ENCODE measurements at places on chromosomes 4 and X.

DNA sequence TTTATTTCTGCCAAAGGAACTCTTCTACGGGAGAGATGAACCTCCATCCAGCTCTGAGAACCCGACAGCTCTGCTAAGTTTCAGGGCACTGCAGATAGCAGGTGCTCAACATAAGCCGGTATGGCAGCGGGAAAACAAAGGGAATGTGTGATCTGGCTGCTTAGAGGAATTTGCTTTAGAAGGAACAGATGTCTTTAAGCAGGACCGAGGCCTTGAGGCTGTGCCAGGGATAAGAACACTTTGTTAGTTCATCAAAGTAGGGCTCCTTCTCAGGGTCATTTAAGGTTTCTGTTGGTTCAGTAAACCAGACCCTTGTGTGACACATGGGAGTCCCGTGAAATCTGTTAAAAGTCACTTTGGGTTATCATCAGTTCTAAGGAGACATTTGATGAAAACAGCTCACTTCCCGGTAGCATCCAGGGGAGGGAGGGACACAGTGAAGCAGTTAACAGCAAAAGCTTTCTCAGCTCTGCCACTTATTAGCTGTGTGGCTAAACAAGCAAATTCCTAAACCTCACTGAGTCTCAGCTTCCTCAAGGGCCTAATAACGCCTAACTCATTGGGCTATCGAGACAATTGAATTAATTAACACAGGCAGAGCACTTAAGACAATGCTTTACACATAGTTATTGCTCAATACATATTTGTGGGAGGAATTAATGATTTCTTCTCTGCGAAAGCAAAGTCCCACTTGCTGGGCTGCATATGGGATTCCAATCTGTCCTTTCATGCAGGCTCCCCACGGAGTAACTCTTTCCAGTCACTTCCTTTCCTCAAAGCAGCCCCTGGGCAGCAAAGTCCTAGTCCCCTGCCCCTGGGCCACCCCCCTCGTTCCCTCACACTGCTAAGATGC is 2.9 kb upstream of the FTSJ1 start:
- DNase-seq, result no peak

- no peak for DNase-seq
Measured at GRCh38 chr4:81346719-81347118, 125.0 kb downstream of the RASGEF1B start.

DNA sequence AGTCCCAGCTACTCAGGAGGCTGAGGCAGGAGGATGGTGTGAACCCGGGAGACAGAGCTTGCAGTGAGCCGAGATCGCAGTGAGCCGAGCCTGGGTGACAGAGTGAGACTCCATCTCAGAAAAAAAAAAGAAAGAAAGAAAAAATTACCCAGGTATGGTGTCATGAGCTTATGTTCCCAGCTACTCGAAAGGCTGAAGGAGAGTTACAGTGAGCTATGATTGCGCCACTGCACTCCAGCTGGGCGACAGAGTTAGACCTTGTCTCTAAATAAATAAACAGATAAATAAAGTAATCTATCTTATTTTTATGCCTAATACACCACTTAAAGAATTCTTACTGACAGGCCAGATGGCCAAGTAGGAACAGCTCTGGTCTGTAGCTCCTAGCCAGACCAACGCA is 73.0 kb downstream of the SLC39A8 start:
- DNase-seq, result no peak

GRCh38 chrX:7351926-7352325 is 204.0 kb upstream of the PUDP start:
- DNase-seq, result no peak

DNA sequence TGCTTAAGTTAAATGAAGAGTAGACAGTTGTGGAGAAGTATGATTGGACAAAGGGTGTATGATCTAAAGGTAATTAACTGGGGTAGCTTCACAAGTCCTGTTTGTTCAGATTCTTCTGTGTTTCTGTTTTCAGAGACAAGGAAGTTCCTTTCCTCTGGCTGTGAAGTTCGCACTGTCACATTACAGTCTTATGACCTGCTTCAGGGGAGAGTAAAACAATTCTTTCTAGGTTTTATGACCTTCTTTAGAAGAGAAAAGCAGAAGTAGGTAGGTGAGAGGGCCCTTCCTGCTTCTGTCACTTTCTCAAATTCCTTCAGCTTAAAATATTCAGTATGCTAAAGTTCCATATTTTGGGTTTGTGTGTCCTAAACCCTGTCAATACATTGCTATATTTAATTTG is 211.9 kb downstream of the SOX3 start:
- no peak for DNase-seq

DNA sequence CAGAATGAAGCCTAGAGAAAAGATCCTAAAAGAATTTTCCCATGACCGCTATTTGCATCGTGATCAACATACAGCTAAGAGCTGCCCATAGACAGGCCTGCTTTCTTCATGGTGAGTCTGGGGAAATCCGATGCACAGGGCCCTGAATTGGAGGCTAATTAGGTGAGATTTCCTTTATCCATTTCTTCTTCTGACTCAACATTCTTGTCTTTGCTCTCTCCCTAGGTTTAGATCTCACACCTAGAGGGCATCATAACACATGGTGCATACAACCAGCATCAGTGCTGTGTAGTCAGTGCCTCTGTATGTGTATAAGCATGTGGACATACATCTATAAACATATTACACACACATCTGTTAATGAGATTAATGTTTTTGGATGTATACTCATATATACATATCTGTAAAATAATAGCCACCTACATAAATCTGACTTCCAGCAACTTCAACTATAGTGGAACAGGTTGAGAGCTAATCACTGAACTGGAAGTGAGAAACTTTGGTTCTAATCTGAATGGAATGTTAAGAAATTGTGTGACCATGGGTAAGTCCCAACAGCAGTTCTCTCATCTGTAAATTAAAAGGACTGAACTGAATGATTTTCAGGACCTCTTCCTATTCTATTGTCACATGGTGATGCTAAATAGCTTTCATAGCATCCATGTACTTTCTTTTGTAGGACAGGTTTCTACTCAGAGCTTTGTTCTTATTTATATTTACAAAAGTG is 17.5 kb downstream of the GATB start:
- no peak for DNase-seq

GRCh38 chr4:10063544-10064300 is 42.4 kb upstream of the SLC2A9 start:
- peak; percentile 24 for DNase-seq

DNA sequence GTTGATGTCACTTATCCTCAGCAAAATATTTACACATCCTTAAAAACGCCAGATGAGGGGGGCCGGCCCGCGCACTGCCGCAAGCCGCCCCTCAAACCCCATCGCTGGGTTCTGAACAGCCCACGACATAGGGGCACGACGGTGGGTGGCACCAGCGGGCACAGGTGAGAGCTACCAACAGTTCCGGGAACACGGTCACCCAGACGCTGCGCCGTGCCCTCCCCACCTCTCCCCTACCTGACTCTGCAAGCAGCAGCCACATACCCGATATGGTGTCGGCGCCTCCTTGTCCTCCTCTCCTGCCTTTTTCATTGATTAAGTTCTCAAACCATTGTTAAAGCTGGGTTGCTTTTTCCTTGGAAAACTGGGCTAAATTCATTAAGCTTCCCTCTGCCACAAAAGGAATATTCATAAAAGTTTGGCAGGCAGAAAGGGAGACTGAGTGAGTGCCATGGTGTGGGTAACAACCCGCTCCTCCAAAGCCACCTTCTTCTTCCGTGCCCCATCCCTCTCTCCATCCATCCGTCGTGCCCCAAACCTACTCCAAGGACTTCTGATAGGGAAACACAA is 1.4 kb downstream of the RAI2 start:
- no peak for DNase-seq

- DNase-seq, result peak; percentile 55
Measured at GRCh38 chrX:69387567-69388487, 116.3 kb upstream of the NALF2 start.

- DNase-seq, result no peak
Measured at GRCh38 chr4:125515016-125515415, 200.3 kb downstream of the FAT4 start.

DNA sequence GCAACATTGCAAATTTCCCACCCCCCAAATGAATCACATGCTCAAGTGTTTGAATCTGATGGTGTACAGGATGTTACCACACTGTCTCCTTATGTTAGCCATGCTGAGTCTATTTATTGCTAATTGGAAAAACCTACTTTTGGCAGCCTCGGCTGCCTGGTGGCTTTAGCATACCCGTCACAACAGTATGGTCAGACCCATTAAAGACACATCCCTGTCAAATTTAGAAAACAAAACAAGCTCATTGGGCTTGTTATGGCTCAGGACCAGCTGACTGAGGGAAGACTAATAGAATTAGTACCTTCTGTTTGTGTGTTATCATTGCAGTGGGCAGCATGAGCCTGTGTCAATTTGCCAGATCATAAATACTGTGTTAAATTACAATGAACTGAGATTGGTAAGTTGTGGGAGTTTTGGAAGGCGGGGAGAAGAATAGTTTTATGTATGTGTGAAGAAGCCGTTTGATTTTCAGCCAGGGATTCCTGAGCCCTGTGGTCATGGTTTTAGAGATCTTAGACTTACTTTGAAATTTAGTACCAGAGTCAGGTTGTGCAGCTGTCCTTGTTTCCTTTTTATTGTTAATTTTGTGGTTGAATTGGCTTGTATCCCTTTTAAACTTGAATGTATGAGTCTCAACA is 66.8 kb downstream of the POLA1 start:
- DNase-seq, result no peak

DNA sequence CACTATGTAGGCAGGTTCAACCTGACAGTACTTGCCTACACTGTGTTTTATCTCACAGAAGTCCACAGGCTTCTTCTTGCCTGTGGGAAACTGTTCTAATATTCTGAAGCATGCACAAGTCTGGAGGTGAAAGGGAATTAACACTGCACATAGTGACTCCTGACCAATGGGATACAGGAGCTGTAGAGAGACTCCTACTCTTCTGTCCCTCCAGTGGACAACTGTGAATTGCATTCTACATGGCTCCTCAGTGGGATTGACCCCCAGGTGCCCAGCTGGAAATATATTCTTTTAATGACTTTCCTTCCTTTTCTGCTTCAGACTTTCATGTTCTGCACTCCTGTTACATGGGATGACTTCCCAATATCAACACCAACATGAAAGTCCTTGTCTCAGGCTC is 8.2 kb upstream of the YIPF6 start:
- peak; percentile 50 for DNase-seq

GRCh38 chrX:44244008-44244407 is 99.5 kb downstream of the EFHC2 start:
- DNase-seq, result peak; percentile 40

- DNase-seq, result peak; percentile 32
Measured at GRCh38 chr4:184007891-184008290, 102.8 kb downstream of the STOX2 start.

GRCh38 chr4:111773858-111774257 is 371.4 kb upstream of the FAM241A start:
- no peak for DNase-seq

DNA sequence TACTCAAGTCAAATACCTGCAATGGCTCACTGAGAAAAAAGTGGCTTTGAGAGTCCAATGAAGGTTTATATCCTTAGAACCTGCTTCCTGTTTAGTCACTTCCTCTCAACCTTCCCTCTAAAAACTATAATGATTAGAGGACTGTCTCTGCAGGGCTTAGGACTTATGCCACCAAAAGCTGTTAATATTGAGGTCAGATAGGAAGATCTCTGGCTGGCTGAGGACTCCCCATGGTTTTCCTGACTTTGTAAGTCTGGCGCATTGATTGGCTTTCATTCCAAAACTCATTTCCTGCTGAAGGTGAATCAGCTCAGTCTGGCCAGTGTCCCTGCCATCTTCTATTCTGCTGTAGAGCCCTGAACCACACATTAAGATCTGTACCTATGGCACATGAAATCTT is 140.9 kb upstream of the ANK2 start:
- DNase-seq, result peak; percentile 9

DNA sequence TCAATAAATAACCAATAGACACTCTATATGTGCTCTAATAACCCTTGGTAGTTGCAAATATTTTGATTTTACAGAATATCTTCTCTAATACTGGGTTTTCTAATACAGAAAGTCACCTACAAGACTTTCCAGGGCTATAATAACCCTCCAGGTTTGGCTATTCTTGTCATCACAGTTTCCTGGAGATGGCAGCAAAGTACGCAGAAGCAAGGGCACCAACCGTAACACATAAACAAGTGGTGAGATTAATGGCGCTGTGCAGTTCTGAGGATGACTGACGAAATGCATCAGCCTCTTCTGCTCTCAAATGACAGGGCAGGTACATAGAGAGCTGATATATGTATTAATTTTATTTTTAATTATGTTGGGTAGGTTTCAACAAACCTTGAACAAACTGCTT is 122.4 kb downstream of the C4orf33 start:
- DNase-seq, result no peak

- no peak for DNase-seq
Measured at GRCh38 chr4:47010347-47010911, 17.0 kb upstream of the GABRA4 start.

- peak; percentile 9 for DNase-seq
Measured at GRCh38 chrX:135632353-135632752, 81.1 kb upstream of the CT45A1 start.

GRCh38 chr4:41256740-41257256 is at the start of gene UCHL1:
UCHL1 (plus strand) TSS chr4:41256928; CDS start chr4:41256977, 49 bp downstream.
- no peak for DNase-seq

- no peak for DNase-seq
Measured at GRCh38 chr4:173837517-173837916, 307.5 kb upstream of the HAND2 start.

Data from RKO (cell line).